Keratinocyte (primary cell): ENCODE measurements at places on chromosomes 7 and 10. TPM values are rescaled to one million over a fixed set of nuclear protein-coding genes. Genes with fewer than 3 reads are reported as not detected.

Gene TAS2R41
- polyA plus RNA-seq = not detected in 3 replicates

Gene GPR26
- not detected in 3 replicates for polyA plus RNA-seq

Gene IPMK
- polyA plus RNA-seq = 1.8 to 4.5 TPM (median 2.5 TPM) in 3 replicates

DNA sequence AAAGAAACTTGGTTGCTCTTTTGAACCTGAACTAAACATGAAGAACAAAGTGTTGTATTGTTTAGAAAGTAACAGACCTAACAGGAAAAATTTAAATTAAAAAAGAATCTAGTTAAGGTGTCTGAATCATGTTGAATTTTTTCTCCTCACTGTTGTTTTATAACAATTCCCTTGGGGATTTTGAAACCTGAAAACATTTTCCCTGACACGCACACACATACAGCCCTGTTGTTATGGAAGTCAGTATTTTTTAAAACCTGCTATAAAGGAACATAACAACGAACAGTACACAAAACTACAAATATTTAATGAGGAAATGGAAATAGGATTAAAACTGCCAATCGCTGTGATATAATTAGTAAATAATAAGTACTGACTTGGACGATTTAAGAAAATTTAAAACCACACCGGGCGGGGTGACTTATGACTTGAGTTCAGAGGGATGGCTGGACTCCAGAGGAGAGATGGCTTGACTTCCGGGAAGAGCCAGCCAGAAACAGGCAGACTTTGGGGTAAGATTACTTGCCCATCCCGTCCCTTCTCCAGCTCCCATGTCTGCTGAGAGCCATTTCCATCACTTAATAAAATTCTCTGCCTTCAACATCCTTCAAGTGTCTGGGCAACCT lies 16.2 kb upstream of the SPOCK2 start:
- no peak for DNase-seq

DNA sequence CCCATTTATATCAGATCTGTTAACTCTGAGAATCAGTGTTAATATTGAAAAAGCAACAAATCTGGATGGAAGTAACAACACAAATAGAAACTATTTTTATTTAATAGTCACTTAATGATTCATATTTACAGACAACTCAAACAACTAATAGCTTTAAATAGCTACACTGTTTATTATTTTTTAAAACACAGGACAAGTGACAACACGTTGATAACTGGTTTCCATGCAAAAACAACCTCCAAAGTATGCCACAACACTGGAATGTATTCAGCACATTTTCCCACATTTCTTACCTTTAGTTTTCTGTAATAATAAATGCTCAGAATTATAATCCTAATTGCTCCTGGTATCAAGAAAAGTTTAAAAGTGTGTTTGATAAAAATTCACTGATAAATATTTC lies 4.0 kb downstream of the SNX13 start:
- no peak for DNase-seq

GRCh38 chr10:58641095-58641531 lies 128.4 kb downstream of the BICC1 start:
- DNase-seq = no peak

GRCh38 chr7:22853674-22854157 lies 31.1 kb upstream of the TOMM7 start:
- no peak for DNase-seq

- no peak for DNase-seq
Observed at GRCh38 chr10:132419538-132420468, 22.8 kb downstream of the PWWP2B start.
